Adrenal gland (tissue), 19 donors: ENCODE measurements at places on chromosomes 13 and 19.
A peak's percentile ranks its signal among the peaks of the same experiment; 100 is the strongest.

DNA sequence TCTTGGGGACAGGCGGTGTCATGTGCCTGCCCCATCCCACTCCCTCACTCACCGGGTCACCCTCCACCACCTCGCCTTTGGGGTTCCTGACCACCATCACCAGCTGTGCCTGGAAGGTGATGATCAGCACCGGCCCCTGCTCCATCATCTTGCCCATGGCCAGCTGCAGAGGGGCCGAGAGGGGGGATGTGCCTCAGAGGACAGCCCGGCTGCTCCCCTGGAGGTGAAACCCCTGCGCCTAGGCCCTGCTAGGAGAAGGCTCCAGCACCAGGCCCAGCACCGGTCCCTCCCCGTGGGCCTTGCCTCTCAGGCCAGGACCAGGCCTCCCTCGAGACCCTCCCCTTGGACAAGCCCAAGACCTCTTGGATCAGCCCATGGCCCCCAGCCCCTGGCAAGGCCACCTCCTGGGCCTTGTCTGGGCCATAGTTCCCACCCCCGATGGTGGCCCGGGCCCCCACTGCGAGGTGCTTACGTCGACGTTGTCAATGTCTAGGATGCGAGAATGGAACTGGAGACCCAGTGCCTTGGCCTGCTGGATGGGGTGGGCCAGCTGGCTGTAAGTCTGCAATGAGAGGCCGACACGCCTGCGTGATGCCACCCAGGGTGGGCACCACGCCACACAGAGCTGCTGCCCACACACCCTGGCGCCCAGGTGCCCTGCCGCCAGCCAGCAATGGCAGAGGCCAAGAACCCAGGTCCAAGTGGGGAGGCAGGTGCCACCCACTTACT, 1.8 kb upstream of the CTXN1 start:
- peaks cover 27% of the 10 kb centered on the region for H3K36me3 ChIP-seq
- peak; percentile 50 for DNase-seq
- H3K4me3 ChIP-seq = no peak overlapping the region
- H3K27me3 ChIP-seq = no peaks in the 10 kb centered on the region

DNA sequence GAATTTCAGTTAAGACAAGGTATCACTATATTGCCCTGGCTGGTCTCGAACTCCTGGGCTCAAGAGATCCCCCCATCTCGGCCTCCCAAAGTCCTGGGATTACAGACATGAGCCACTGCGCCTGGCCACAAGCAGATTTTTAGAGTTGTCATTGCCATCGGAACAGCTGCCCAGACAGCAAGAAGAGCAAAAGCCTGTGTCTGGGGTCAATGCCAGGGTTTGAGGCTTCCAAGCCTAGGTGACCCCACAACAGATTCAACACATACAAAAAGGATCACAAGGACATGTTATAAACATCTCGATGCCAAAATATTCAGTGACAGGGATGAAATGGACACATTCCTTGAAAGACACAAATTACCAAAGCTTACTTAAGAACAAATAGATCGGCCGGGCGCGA, 40.1 kb upstream of the KLF2 start:
- no peaks in the 10 kb centered on the region for H3K27me3 ChIP-seq
- H3K4me3 ChIP-seq = no peak overlapping the region
- H3K36me3 ChIP-seq = no peaks in the 10 kb centered on the region
- H3K27ac ChIP-seq = peak overlapping the region; percentile 66
- DNase-seq = no peak
- peaks cover 17% of the 10 kb centered on the region for H3K4me1 ChIP-seq

DNA sequence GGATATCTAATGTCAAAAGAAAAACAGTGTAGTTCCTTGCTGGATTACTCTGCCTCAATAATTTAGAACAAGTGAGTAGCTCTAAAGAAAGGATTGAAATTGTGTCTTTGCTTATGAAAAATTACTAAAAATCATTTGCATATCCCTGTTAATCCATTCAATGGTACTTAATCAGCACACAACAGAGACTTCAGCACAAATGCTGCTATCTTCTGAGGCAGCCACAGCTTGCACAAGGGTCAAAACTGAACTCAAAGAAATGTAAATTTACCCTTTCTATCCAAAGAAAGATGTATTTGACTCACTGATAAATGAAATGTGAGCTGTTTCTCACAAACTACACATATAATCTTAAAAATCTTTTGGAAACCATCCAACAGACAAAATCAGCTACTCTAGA, 116.2 kb downstream of the LHFPL6 start:
- H3K27ac ChIP-seq = no peak overlapping the region
- no peaks in the 10 kb centered on the region for H3K4me1 ChIP-seq
- no peak overlapping the region for H3K4me3 ChIP-seq
- no peak for DNase-seq

DNA sequence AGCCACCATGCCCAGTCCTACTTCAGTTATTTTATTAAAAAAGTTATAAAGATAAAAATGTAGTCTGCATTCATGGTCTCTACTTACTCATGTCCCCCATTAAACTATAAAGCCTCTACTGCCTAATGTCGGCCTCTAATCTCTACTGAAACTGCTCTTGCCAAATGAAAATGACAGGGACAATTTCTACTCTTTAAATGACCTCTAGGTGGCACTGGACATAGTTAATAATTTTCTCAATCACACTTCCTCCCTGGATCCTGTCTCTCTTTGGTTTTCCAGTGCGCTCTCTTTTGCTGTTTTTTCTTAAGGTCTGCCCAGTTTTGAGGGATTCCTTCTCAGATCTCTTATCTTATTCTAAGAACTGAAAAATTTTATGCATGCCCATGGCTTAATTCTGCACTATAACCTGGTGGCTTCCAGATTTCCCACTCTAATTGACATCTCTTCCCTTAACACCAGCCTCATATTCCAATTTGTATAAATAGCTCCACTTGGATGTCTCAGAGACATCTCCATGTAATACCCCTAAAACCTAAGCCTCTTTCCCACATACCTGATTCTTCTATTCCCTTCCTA, 54.3 kb downstream of the MTMR6 start:
- no peak for DNase-seq
- peaks cover 4% of the 10 kb centered on the region for H3K4me1 ChIP-seq
- H3K27ac ChIP-seq = no peak overlapping the region
- H3K36me3 ChIP-seq = no peaks in the 10 kb centered on the region
- H3K4me3 ChIP-seq = no peak overlapping the region

DNA sequence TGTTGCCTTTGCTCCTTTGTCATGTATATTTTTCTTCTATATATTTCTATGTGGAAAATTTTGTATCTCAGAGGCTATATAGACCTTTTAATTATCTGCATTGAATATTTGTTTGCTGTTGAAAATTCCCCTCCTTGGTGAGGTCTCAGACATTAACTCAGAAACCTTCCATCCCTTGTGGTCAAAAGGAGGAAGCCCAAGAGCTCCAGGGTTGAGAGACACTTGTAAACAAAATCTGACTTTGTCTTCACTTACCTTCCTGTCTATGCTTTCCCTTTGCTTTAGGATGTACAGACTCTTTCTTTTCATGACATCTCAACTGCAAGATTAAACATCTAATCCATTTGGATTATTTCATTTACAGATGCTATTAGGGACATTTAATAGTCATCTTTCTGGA, 157.5 kb downstream of the PCDH20 start:
- no peak overlapping the region for H3K4me3 ChIP-seq
- H3K27me3 ChIP-seq = no peaks in the 10 kb centered on the region
- H3K4me1 ChIP-seq = no peaks in the 10 kb centered on the region
- no peak for DNase-seq
- no peak overlapping the region for H3K27ac ChIP-seq

DNA sequence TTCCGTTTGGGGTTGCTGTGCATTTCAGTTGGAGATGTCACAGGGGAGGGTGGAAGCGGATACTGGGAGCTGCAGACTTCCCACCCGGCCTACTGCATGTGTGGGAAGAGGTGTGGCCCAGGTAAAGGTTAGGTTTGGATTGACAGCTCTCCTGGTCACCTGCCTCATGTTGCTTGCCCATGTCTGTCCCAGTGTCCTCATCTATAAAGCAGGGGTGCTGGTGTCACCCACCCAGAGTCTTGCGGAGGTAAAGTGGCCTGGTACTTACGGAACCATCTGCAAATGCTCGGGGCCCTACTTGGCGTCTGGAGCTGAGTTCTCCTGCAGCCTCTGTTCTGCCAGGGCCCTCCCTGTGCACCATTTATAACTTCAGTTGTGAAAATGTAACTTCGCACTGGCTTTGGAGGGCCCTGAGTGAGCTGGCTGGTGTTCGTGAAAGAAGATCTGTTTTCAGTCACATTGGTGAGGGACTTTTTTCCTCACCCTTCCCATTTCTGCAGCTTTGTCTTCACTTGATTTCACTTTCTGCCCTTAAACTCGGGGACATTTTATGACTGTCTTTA, 65.1 kb upstream of the TEX29 start:
- no peak overlapping the region for H3K27ac ChIP-seq
- peak; percentile 18 for DNase-seq
- H3K4me3 ChIP-seq = no peak overlapping the region
- peaks cover 5% of the 10 kb centered on the region for H3K4me1 ChIP-seq

DNA sequence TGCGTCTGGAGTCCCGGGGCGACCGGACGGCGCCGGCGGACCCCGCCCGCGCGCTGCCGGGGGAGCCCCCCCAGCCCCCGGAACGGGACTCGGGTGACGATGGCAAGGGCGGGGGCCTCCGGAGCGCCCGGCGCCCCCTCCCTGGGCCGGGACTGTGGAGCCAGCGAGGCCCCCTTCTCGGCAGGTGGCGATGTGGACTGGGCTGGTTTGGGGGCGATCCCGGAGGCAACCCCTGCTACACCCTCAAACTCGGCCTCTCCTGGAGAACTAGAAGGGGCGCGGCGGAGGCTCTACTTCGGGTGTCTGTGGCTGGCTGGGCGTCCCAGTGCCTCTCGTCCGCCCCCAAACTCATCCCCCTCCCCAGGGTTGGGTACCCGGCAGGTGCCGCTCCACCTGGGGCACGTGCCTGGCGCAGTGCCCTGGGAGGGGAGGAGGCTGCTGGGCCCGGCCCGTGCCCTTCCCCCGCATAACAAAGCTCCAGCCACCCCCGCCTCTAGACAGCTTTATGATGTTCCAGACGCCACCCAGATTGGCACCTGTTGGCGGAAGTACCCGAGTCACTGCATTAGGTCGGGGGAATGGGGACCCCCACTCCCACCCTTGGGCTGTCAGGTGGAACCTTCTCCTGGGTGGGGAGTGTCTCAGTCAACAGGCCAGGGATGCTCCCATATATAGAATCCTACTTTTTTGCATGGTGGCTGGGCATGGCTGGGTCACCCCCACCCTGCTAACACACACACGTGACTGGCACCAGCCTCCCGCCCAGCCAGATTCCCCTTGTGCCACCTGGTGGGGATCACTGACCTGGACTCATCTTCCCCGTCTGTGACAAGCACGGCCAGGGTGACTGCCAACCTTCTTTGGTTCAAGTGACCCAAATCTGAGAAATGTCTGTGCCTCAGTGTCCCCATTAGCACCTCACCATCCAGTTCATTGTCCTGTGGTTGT, 722 bp downstream of the PKN1 start:
- no peaks in the 10 kb centered on the region for H3K27me3 ChIP-seq
- peak overlapping the region; percentile 22 for H3K4me3 ChIP-seq
- peaks cover 38% of the 10 kb centered on the region for H3K4me1 ChIP-seq
- no peaks in the 10 kb centered on the region for H3K36me3 ChIP-seq
- DNase-seq = peak; percentile 42
- H3K27ac ChIP-seq = peak overlapping the region; percentile 80

- H3K27ac ChIP-seq = no peak overlapping the region
- no peaks in the 10 kb centered on the region for H3K27me3 ChIP-seq
- DNase-seq = no peak
- H3K4me3 ChIP-seq = no peak overlapping the region
- no peaks in the 10 kb centered on the region for H3K36me3 ChIP-seq
- H3K4me1 ChIP-seq = peaks cover 28% of the 10 kb centered on the region
These were observed 44.6 kb upstream of the GPR183 start for GRCh38 chr13:99351772-99352171.

- H3K27me3 ChIP-seq = no peaks in the 10 kb centered on the region
- no peaks in the 10 kb centered on the region for H3K36me3 ChIP-seq
- no peak overlapping the region for H3K27ac ChIP-seq
- peaks cover 27% of the 10 kb centered on the region for H3K4me1 ChIP-seq
These were observed 44.0 kb downstream of the BRD4 start for GRCh38 chr19:15288146-15288963.

- no peak overlapping the region for H3K4me3 ChIP-seq
- no peaks in the 10 kb centered on the region for H3K36me3 ChIP-seq
- H3K27ac ChIP-seq = no peak overlapping the region
- peaks cover 18% of the 10 kb centered on the region for H3K4me1 ChIP-seq
- H3K27me3 ChIP-seq = no peaks in the 10 kb centered on the region
These were observed 11.6 kb downstream of the OXGR1 start for GRCh38 chr13:96982672-96983071.

GRCh38 chr19:38993271-38993670, 17.7 kb upstream of the FBXO17 start:
- no peaks in the 10 kb centered on the region for H3K27me3 ChIP-seq
- H3K4me1 ChIP-seq = no peaks in the 10 kb centered on the region
- H3K27ac ChIP-seq = no peak overlapping the region
- no peaks in the 10 kb centered on the region for H3K36me3 ChIP-seq
- no peak for DNase-seq

- no peak overlapping the region for H3K27ac ChIP-seq
- no peak for DNase-seq
- peaks cover 9% of the 10 kb centered on the region for H3K4me1 ChIP-seq
- H3K36me3 ChIP-seq = peaks cover 6% of the 10 kb centered on the region
These were observed 81.9 kb upstream of the MCF2L start for GRCh38 chr13:112887151-112887550.

DNA sequence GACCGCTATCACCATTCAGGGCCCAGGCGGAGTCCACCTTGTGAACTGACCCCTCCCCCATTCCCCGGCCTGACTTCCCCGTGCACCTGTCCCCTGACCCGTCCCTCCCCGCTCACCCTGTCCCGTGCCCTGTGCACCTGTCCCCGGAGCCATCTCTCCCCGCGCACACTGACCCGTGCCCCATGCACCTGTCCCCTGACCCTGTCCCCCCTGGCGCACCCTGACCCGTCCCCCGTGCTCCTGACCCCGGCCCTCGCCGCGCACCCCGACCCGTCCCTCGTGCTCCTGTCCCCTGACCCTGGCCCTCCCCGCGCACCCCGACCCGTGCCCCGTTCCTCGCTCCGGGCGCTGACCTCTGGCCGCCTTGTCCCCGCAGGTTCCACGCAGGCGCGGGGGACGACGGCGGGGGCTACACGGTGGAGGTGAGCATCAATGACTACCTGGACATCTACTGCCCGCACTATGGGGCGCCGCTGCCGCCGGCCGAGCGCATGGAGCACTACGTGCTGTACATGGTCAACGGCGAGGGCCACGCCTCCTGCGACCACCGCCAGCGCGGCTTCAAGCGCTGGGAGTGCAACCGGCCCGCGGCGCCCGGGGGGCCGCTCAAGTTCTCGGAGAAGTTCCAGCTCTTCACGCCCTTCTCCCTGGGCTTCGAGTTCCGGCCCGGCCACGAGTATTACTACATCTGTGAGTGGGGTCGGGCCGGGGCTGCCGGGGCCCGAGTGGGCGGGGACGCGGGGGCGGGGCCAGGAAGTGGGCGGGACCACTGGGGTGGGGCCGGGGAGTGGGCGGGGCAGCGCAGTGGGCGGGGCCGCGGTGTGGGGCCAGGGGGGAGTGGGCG, 9.7 kb downstream of the EFNA2 start:
- no peak for DNase-seq
- no peak overlapping the region for H3K27ac ChIP-seq
- no peaks in the 10 kb centered on the region for H3K36me3 ChIP-seq
- H3K4me3 ChIP-seq = no peak overlapping the region

GRCh38 chr13:28503182-28503967, 8.4 kb upstream of the FLT1 start:
- no peaks in the 10 kb centered on the region for H3K27me3 ChIP-seq
- no peak overlapping the region for H3K4me3 ChIP-seq
- no peaks in the 10 kb centered on the region for H3K36me3 ChIP-seq
- no peaks in the 10 kb centered on the region for H3K4me1 ChIP-seq
- DNase-seq = no peak

- H3K36me3 ChIP-seq = no peaks in the 10 kb centered on the region
- H3K4me3 ChIP-seq = peak overlapping the region; percentile 79
- peaks cover 15% of the 10 kb centered on the region for H3K4me1 ChIP-seq
- H3K27ac ChIP-seq = peak overlapping the region; percentile 81
- H3K27me3 ChIP-seq = no peaks in the 10 kb centered on the region
These were observed 2.1 kb downstream of the PLEKHF1 start for GRCh38 chr19:29667387-29667783.
